Activated naive CD8-positive, alpha-beta T cell treated with anti-CD3 and anti-CD28 coated beads, Interleukin-2, amount 10 ng/mL, durations not matched to agents 7 days and 5 days (primary cell): ENCODE measurements at places on chromosomes 6 and 20. TPM values are rescaled to one million over a fixed set of nuclear protein-coding genes. Genes with fewer than 3 reads are reported as not detected.

The MANEA gene
- total RNA-seq: 18.5 TPM

DNA sequence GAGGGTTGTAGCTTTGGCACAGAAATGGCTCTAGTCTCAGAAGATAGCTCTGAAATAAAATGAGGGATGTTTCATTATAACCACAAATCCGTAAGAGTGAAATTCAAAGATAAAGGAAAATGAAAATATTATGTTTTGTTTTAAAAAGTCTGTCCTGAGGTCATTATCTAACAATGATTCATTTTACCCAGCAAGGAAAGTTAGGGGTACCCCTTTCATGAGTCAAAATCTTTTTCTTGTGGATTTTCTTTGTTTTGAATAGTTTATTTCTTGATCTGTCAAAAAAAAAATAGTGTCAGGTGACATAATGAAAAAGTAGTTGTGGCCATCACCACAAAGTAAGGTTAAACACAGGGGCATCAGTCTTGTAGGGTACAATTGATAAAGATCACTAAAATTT is 59.7 kb upstream of the MYB start:
- no peak for DNase-seq
- H3K4me3 ChIP-seq: no peak overlapping the region
- H3K36me3 ChIP-seq: peaks cover 4% of the 10 kb centered on the region
- H3K27me3 ChIP-seq: no peaks in the 10 kb centered on the region
- H3K27ac ChIP-seq: no peak overlapping the region
- H3K4me1 ChIP-seq: peaks cover 34% of the 10 kb centered on the region

DNA sequence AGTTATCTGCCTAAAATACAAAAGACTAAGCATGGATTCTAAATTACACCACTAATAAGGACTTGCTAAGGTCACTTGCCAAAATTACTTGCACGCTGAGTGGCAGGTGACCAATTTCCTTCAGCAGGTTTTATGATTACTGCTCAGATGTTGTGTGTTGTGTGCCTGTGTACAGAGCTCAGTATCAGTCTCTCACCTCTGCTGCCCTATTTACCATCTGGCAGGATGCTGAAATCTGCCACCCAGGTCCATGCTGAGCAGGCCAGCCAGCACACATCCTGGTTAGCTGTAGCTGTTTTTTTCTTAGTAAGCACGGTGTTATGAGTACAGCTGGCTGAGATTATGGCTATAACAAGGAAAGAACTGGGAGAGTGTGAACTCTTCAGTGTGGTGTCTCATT is 34.0 kb downstream of the ELOVL4 start:
- peaks cover 4% of the 10 kb centered on the region for H3K36me3 ChIP-seq
- no peak overlapping the region for H3K4me3 ChIP-seq
- DNase-seq: no peak
- peaks cover 4% of the 10 kb centered on the region for H3K4me1 ChIP-seq

GRCh38 chr6:16105854-16106253 is 23.0 kb upstream of the MYLIP start:
- peaks cover 1% of the 10 kb centered on the region for H3K27me3 ChIP-seq
- no peak for DNase-seq
- H3K4me1 ChIP-seq: no peaks in the 10 kb centered on the region
- H3K4me3 ChIP-seq: no peak overlapping the region

The PROKR2 gene
- total RNA-seq: not detected

The TRIM40 gene
- not detected for total RNA-seq

The CABLES2 gene
- 14.4 TPM for total RNA-seq

DNA sequence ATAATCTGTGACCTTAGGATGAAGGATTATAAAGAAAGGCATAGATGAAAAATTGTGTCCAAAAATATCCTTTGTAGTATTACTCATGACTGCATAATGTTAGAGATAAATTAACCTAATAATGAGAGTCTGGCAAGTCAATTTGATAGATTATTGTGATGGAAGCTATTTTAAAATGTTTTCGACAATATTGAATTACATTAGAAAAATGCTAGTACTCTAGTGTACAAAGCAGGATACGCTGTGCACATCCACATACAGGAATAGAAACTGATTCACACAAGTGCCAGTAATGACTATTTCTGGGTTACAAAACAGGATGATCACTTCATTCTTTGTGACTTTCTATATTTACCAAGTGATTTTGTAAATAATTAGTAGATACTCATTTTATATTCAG is 3.3 kb downstream of the SLC17A2 start:
- H3K27me3 ChIP-seq: peaks cover 3% of the 10 kb centered on the region
- no peak overlapping the region for H3K4me3 ChIP-seq
- no peak overlapping the region for H3K27ac ChIP-seq

The RIPOR3 gene
- total RNA-seq: not detected

GRCh38 chr20:46928580-46929132 is 34.0 kb downstream of the EYA2 start:
- H3K4me1 ChIP-seq: no peaks in the 10 kb centered on the region
- no peak overlapping the region for H3K4me3 ChIP-seq
- H3K36me3 ChIP-seq: no peaks in the 10 kb centered on the region
- peaks cover 25% of the 10 kb centered on the region for H3K27me3 ChIP-seq
- DNase-seq: no peak
- H3K27ac ChIP-seq: no peak overlapping the region

DNA sequence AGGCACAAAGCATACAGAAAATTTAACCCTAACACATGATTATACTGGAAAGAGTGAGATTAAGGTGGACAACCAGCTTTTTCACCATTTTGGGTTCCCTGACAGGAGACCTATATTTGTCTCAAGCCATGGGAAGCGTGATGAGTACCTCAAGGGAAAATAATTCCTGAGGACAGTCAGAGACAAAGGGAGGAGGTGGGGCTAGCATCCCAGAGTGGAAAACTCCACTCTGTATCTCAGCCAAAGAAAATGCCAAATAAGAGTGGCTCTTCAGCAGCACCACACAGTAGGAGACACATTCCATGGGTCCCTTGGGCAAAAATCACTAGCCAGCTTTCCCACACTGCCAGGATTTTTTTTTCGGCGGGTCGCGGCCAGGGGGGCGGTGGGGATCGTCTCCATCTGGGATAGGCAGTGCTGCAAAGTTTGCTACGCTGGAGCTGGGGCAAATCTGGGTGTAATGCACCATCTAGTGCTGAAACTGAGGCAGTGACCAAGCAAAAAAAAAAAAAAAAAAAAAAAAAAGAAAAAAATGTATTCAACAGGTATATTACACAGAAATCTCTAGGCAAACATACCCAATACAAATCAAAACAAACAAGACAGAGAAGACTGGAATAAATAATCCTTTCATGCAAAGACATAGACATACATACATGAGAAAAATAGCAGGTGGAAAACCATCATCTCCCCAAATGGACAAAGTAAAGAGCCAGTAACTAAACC is 77.3 kb upstream of the SLC35F1 start:
- no peak for DNase-seq
- H3K27ac ChIP-seq: no peak overlapping the region
- peaks cover 14% of the 10 kb centered on the region for H3K27me3 ChIP-seq
- no peaks in the 10 kb centered on the region for H3K4me1 ChIP-seq

The HLA-DPA1 gene
- 39.8 TPM for total RNA-seq

- H3K4me3 ChIP-seq: no peak overlapping the region
- H3K4me1 ChIP-seq: no peaks in the 10 kb centered on the region
- H3K27ac ChIP-seq: no peak overlapping the region
- H3K36me3 ChIP-seq: no peaks in the 10 kb centered on the region
These were observed 15.9 kb downstream of the ADRM1 start for GRCh38 chr20:62318400-62319345.

DNA sequence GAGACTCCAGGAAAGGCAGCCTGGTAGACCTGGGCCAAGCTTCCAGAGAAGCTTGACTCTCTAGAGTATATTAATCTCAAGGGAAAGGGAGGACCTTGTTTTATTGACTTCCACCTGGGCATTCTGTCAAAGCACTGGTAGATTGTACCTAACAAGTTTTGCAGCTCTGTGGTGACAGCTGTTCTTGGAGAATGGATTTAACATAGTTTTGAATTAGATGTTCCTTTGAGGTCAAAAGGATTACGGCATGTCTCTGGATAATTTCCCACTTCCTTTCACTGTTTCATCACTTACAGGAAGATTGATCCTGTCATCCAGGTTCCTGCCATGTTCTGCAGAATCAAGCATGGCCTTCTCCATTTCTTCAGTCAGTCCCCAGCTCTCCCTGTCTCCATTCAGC is 246.0 kb downstream of the PHACTR1 start:
- H3K4me1 ChIP-seq: peaks cover 20% of the 10 kb centered on the region
- peaks cover 33% of the 10 kb centered on the region for H3K27me3 ChIP-seq
- DNase-seq: no peak
- H3K27ac ChIP-seq: peak overlapping the region; percentile 9

DNA sequence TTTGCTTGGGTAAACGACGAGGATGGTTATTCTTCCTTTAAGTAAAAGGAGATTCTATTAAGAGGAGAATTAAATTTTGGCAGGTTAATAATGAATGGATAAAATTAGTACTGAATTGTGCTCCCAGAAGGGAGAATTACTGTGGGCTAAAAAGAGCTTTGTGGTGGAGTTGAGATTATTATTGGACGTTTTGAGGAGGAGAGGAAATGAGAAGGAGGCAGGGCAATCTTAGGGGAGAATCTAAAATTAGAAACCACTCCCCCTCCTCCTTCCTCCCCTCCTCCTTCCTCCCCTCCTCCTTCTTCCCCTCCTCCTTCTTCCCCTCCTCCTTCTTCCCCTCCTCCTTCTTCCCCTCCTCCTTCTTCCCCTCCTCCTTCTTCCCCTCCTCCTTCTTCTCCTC is 331.8 kb downstream of the PRL start:
- no peaks in the 10 kb centered on the region for H3K27me3 ChIP-seq
- no peak overlapping the region for H3K4me3 ChIP-seq
- no peaks in the 10 kb centered on the region for H3K36me3 ChIP-seq
- no peak for DNase-seq
- peaks cover 3% of the 10 kb centered on the region for H3K4me1 ChIP-seq
- H3K27ac ChIP-seq: no peak overlapping the region

DNA sequence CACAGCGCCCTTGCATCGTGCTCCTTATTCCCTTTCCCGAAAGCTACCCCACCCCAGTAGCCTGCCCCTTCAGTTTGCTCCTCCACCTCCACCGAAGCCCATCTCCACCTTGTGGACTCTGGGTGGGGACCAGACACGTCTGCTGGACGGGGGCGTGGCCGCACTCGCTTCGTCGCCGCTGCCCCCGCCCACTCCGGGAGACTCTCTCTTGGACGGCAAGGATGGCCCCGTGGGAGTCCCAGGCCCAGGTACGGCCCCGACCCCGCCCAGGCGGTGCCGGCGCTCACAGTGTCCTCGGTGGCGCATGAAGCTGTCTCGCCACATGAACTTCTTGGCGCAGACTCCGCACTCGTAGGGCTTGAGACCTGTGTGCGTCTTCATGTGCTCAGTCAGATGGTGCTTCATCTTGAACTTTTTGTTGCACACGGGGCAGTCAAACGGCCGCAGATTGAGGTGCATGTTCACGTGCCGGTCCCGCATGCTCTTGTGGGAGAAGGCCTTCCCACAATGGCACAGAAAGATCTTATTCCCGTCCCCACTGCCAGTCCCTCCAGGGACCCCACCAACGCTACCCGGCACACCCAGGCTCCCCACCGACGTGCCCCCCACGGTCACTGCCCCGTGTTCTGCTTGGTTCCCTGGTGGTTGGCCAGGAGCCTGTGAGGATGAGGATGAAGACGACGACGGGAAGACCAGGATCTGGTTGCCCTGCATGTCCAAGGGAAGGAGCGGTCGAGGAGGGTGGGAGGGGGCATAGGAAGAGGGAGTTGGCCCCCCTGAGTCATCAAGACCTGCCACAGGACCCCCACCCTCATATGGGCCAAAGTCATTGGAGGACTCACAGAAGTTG is 1.3 kb upstream of the TAPBP start:
- H3K27ac ChIP-seq: peak overlapping the region; percentile 97
- no peaks in the 10 kb centered on the region for H3K27me3 ChIP-seq
- DNase-seq: no peak
- peaks cover 53% of the 10 kb centered on the region for H3K4me1 ChIP-seq
- H3K4me3 ChIP-seq: peak overlapping the region; percentile 98

The BEND3 gene
- total RNA-seq: 2.2 TPM

DNA sequence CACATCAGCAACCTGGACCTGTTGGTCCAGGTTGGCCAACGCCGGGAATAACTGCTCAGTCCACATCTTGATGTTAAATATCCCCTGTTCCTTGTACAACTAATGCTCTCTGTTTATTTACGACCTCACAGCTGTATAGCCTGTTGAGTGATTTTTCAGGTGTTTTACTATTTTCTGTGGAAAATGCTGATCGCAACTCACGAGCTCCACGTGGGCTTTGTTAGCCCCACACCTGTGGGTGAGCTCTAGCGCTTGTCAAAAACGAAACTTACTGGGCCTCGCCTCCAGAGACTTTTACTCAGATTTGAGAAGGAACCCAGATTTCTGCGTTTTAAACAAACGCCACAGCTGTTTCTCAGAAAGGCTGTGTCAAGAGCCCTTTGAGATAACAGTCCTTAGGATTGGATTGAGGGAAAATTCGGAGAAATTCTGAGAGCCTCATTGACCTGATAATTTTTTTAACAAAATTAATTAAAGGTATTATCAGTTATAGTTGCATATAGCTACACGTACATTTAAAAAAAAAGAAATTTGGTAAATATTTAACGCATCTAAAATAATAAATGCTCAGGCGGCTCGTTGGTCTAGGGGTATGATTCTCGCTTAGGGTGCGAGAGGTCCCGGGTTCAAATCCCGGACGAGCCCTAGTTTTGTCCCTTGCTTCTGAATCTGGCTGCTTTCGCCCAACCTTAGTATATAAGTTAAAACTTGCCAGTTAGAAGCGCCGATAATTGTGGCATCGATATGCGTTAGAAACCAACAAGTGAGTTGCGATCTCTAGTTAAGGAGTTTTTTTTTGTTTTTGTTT is 16.7 kb downstream of the HMGN4 start:
- no peak for DNase-seq
- peaks cover 19% of the 10 kb centered on the region for H3K4me1 ChIP-seq
- no peak overlapping the region for H3K27ac ChIP-seq
- H3K36me3 ChIP-seq: no peaks in the 10 kb centered on the region
- peak overlapping the region; percentile 55 for H3K4me3 ChIP-seq

- peaks cover 20% of the 10 kb centered on the region for H3K27me3 ChIP-seq
- H3K36me3 ChIP-seq: peaks cover 6% of the 10 kb centered on the region
- no peak overlapping the region for H3K4me3 ChIP-seq
- H3K4me1 ChIP-seq: peaks cover 5% of the 10 kb centered on the region
- DNase-seq: no peak
These were observed 31.9 kb upstream of the TCP11 start for GRCh38 chr6:35173044-35173426.

GRCh38 chr6:96466147-96466863 is 55.3 kb upstream of the UFL1 start:
- H3K36me3 ChIP-seq: no peaks in the 10 kb centered on the region
- no peak for DNase-seq
- H3K4me1 ChIP-seq: peaks cover 9% of the 10 kb centered on the region
- H3K27ac ChIP-seq: no peak overlapping the region

DNA sequence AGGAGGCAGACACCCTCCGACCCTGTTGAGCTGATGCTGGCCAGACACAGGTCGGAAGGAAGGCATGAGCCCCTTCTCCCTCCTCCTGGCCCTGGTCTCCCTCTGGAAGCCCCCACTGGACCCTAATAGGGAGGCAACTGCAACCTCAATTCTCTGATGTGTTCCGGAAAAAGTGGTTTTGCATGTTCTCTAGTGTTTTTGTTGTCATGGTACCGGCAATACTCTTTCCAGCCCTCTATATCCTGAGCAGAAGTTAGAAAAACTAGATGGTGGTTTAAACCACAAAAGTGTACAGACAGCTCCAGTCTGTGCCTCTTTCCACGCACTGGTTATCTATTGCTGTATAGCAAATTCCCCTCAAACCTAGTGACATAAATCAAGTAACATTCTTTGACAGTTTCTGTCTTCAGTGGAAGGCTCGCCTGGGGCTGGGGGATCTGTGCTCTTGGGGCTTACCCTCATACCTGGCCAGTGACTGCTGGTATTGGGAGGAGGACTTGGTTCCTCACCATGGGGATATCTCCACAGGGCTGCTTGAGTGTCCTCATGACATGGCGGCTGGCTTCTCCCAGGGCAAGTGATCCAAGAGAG is 37.0 kb downstream of the SYTL3 start:
- no peaks in the 10 kb centered on the region for H3K27me3 ChIP-seq
- peaks cover 50% of the 10 kb centered on the region for H3K4me1 ChIP-seq
- peaks cover 45% of the 10 kb centered on the region for H3K36me3 ChIP-seq
- H3K4me3 ChIP-seq: peak overlapping the region; percentile 74
